ENCODE measurements at places on chromosomes 16 and 17.

DNA sequence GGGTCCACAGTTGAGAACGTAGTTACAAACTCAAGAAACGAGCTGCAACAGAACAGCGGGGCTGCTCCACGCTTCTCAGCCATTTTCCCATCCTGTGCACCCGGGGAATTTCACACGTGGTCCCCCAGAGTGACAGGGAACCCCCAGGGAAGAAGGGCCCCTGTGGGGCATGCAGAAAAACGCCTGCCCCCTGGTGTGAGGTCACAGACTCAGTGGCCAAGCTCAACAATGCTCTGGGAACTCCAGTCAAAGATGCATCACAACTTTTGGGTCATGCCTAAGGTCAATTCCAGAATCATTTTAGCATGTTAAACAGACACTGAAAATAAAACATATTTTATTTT lies 115.4 kb downstream of the ZNF778 start:
- DNase-seq = no peak

DNA sequence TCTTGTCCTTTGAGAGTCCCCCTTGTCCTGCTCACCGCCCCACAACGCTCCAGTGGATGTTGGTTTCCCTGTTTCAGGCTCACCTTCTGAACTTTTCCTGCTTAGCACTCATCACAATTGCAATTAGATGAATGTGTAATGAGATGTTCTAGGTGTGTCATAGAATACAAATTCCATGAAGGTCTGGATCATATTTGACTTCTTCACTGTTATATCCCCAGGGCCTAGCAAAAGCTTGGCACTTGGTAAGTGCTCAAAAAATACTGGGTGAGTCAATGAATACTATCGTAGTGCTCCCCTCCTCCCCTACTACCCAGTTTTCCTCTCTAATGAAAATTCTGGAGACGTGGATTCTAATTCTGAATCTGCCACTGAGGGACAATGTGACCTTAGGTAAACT lies 33.1 kb downstream of the DNAH3 start:
- no peak for DNase-seq

DNA sequence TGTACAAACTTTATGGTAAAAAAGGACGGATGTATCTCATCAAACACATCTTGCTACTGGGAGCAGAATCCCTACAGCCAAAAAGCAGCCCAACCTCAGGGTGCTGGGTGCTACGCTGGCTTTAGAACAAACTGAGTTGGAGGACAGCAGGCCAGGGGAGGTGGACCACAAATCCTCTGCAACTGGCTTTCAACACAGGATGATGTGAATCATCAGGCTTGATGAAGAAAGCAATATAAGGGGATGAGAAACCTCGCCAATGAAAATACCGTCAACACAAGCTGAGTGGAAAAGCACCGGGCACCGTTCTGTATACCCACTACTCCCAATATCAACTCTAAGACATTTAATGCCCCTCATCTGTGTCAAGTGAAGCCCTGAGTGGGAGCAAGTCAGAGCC lies 14.3 kb downstream of the HBQ1 start:
- no peak for DNase-seq

DNA sequence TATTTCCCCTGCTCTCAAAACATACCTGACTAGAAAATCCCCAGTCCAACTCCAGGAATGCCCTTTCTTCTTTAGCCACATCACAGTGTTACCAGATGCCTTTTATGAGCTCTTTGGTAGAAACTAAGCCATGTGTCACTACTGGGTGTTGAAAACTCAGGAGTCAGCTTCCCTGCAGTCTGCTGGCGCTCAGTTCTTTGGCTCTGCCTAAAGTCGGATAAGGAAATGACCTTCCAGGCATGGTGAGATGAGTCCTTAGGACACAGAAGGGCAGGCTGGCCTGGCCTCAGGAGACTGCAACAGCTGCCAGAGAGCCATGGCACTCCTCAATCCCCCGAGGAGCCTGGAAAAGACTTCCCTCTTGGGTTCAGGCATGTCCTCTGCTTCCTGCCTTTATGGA lies 89.1 kb downstream of the CDH13 start:
- no peak for DNase-seq

DNA sequence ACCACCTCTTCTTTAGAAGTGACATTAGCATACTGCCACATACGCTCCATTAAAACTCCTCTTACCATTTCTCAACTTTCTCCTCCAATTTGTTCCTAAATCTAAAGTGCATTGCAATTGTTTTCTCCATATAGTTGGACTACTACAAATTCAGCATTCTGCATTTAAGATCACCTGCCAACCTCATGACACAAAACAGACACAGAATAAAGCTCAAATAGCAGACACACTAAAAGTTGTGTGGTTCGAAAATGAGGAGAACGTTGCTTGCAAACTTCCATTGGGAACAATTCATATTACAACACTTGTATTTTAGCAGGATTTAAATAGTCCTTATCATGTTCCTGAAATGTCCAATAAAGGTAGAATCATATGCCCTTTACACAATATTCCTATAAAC lies 14.5 kb downstream of the ARHGAP17 start:
- no peak for DNase-seq

GRCh38 chr17:57588086-57588485 lies 157.0 kb downstream of the CCDC182 start:
- DNase-seq = no peak

GRCh38 chr17:19720631-19721426 lies 4.4 kb upstream of the SLC47A2 start:
- DNase-seq = no peak

GRCh38 chr17:35900708-35901480 lies 20.7 kb upstream of the CCL5 start:
- DNase-seq = no peak

- DNase-seq = no peak
Measured at GRCh38 chr17:9241371-9241712, 220.0 kb downstream of the NTN1 start.

- no peak for DNase-seq
Measured at GRCh38 chr17:64236827-64237403, 26.1 kb downstream of the TEX2 start.

GRCh38 chr16:1393613-1394176 lies 20.8 kb downstream of the UNKL start:
- no peak for DNase-seq

DNA sequence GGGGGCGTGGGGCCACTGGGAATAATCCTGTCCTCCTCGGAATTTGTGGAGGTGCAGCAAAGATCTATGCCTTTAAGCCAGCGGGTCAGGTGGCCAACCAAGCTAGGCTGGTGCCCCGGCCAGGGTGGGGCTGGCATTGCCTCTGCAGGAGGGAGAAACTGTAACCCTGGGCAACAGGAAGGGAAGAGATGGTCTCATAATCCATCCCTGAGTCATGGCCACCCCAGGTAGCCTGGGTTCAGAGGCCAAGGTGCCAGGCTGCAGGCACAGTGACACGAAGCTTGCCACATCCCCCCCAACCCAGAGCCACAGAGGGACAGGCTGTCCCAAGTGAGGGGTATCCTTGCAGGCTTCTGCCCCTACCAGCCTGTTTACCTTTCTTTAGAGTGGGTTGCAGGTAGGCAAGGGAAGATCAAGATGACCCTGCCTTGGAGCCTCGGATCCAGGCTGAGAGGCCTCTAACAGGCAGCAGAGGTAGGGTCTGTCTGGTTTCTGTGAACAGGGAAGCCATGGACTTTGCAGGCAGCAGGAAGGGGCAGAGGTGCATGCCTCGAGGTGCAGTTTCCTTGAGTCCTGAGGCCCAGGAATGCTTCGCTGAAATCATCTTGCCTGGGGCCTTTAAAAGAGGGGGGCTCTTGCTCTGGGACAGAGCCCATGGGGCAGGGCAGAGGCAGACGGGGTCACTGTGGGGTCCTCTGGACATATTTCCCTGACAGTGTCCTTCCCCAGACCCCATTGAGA lies 4.0 kb downstream of the LASP1 start:
- DNase-seq = no peak

- DNase-seq = no peak
Measured at GRCh38 chr16:22325598-22326368, 28.6 kb downstream of the POLR3E start.

DNA sequence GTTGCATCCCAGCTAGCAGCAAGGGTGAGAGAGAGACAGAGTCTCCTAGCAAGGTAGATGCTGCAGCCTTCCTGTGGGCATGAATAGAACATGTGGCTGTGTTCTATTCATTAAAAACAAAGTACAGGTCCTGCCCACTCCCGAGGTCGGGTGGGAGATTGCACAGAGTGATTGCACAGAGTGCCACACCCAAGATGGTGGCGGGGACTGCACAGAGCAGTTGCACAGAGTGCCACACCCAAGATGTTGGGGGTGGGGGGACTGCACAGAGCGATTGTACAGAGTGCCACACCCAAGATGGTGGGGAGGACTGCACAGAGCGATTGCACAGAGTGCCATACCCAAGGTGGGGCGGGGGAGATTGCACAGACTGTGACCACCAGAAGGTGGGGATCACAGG lies 410.8 kb upstream of the EEF2KMT start:
- no peak for DNase-seq

DNA sequence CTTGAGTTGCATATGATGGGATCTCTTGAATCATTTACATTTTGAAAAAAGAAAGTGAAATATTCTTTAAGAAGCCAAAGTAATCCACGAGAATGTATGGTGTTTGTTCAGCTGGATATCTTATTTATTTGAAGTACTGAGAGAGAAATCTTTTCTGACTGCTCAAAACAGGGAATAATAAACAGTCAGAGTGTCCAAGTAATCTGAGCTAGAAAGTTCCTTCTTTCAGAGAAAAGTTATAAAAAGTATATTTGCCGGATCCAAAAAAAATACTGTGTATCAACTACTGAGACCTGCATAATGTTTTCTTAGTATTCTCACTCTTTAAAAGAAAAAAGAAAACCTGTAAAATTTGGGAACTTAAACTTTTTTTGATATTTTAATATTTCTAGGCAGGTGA lies 350.8 kb downstream of the WWOX start:
- DNase-seq = no peak

DNA sequence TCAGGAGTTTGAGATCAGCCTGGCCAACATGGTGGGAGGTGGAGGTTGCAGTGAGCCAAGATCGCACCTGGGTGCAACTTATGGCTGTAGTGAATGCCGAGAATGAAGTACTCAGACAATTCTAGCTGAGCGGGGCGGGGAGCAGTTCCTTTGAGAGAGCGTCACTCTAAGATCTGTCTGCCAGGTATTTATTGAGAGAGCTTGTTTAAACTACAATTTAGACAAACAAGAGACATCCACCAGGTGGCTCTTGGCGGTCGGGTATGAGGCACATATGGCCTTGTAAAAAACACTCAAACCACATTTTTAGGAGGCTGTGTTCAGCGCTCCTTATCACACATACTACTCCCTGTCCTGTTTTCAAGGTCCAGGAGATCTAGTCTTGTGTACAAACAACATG lies 40.6 kb upstream of the CDH1 start:
- no peak for DNase-seq

- no peak for DNase-seq
Measured at GRCh38 chr17:34837876-34838478, 123.3 kb downstream of the CCT6B start.

DNA sequence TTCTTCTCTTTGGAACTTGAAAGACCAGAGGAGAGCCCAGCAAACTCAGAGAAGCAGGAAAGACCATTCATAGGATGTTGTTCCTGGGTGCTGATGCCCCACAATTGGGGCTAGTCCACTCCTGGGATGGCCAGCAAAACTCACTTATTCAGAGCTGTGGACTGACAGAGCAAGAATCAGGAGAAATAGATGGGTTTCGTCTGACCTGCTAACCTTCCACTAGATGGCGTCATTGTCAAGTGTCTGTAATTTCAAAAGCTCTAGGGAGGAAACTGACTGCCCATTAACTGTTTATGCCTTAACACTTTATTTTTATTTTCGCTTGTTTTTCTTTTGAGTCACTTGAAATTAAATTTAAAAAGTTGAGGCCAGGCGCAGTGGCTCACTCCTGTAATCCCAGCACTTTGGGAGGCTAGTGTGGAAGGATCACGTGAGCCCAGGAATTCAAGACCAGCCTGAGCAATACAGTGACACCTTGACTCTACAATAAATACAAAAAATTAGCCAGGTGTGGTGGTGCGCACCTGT lies 28.7 kb upstream of the MILR1 start:
- DNase-seq = no peak

GRCh38 chr16:56800355-56800754 lies 64.7 kb upstream of the SLC12A3 start:
- no peak for DNase-seq

DNA sequence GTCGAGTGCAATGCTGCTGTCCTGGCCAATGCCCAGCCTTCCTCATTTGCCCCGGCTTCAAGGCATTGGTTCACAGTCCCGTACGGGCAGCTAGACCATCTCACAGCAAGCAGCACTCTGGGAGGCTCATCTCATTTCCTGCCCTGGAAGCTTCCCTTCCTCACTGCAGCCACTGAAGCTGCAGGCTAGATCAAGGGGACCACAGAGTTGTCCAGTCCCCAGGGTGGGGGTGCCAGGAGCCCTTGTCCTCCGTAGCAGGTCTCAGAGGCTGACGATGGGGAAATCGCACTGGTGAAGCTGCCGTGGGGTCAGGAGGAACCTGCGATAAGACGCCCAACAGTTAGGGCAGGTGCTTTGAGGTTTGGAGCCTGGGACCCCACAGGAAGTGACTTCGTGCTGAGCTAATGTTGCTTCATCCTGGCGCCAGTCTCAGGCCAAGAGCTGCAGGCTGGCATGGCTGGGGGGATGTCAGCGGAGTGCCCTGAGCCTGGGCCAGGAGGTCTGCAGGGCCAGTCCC lies at the start of gene SPNS3:
Gene SPNS3 (plus strand): TSS at position 426 of the 517 bp plus-strand sequence. CDS start 28 bp downstream, at position 454.
- DNase-seq = no peak

GRCh38 chr16:11576427-11577289 lies 10.1 kb downstream of the LITAF start:
- no peak for DNase-seq

- no peak for DNase-seq
Measured at GRCh38 chr16:87457709-87458423, 35.0 kb downstream of the ZCCHC14 start.

DNA sequence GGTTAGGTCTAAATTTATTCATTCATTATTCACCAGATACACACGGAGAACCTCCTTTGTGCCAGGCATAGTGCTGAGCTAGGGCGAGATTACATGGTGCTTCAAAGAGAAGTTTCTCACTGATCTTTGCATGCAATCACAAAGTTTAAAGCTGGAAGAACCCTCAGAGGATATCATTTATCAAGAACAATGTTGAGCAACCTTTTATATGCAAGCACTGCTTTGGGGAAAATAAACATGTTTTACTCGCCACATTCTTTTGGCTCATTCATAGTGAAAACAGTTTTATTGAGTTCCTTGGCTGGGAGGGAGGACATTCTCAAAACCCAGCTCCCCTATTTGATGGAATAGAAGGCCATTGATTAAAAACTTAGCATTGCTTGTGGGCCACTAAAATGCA lies 49.8 kb upstream of the XYLT1 start:
- DNase-seq = no peak

DNA sequence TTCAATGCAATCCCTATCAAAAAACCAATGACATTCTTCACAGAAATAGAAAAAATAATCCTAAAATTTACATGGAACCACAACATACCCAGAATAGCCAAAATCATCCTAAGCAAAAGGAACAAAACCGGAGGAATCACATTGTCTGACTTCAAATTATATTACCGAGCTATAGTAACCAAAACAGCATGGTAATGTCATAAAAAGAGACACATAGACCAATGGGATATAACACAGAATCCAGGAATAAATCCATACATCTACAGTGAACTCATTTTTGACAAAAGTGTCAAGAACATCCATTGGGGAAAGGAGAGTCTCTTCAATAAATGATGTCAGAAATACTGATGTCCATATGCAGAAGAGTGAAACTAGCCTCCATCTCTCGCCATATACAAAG lies 105.8 kb upstream of the CORO6 start:
- no peak for DNase-seq

All from stimulated activated CD8-positive, alpha-beta memory T cell treated with anti-CD3 and anti-CD28 coated beads, Interleukin-15, amount 100 ng/mL, for 24 hours (primary cell).